ENCODE measurements at places on chromosomes 4 and X. TPM values are rescaled to one million over a fixed set of nuclear protein-coding genes. Genes with fewer than 3 reads are reported as not detected.

The NPY1R gene
- total RNA-seq: 19.8 TPM

The NHS gene
- 14.8 TPM for total RNA-seq

The IL21 gene
- not detected for total RNA-seq

The TCEAL6 gene
- total RNA-seq: 10.1 TPM

The SPRY1 gene
- 13.8 TPM for total RNA-seq

The AMMECR1 gene
- total RNA-seq: 4.8 TPM

The LRCH2 gene
- 40.6 TPM for total RNA-seq

All from diencephalon (tissue), 1 donor.